Right ventricle myocardium inferior (tissue), 1 donor: ENCODE measurements at places on chromosomes 6 and 20. TPM values are rescaled to one million over a fixed set of nuclear protein-coding genes. Genes with fewer than 3 reads are reported as not detected.

DNA sequence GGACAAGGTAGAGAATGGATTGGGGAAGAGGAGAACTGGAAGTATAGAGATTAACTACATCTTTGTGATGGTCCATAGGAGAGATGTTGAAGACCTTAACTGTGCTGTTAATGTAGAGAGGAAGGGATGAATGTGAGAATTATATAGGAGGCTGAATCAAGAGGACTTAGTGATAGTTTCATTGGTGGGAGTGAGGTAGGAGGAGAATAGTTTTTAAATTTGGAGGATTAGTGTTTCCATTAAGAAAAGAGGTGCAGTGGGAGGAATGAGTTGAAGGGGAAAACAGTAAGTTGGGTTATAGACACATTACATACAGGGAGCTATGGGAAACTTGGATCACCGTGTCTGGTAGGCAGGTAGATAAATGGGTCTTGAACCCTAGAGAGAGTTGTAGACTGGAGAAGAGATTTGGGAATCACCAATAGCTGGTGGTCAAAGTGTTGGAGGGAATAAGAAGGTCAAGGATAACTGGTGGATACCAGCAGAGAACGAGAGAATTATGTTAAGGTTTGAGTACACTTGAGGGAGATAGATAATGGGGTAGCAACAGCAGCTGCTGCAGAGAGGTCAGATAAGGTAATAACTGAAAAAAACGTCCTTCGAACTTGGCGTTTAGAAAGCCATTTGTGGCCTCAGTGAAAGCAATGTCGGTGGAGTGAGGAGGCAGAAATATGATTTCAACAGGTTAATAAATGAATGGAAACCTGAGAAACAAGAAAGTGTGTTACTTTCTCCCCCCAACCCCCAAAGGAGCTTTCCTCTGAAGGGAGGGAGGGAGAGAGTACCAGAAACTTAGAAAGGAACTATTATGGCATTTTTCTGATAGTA, 3.1 kb downstream of the C6orf89 start:
- no peak for DNase-seq

GRCh38 chr20:40154514-40154913, 534.5 kb downstream of the MAFB start:
- no peak for DNase-seq

- DNase-seq, result peak; percentile 44
These were observed 7.9 kb downstream of the PTK6 start for GRCh38 chr20:63529180-63529860.

GRCh38 chr6:46949632-46950280, 28.0 kb upstream of the ADGRF5 start:
- DNase-seq, result peak; percentile 75

- no peak for DNase-seq
These were observed 346.3 kb upstream of the SULF2 start for GRCh38 chr20:48131581-48131980.

DNA sequence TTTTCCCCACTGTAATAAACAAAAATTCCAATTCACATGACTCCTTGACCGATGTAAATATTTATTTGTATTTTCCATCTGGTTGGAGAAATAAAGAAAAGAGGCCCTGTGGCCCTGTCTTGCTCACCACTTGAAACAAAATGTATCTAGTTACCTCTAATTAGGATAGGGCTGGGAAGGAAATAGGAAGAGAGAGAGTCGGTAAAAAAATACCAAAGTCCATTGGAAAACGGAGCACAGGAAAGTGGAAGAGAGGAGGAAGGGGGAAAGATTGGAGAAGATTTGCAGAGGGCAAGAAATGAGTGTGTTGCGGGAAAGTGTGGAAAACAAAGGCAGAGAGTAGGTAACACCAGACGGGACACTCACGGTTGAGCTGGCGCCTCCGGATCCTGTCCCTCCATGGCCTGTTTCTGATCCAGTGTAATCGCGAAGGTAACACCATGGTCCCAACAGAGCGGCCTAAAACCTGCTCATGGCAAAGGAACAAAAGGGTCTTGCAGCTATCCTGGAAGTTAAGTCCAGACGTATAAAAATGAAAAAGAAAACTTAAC, 105.8 kb upstream of the RIPOR2 start:
- no peak for DNase-seq

DNA sequence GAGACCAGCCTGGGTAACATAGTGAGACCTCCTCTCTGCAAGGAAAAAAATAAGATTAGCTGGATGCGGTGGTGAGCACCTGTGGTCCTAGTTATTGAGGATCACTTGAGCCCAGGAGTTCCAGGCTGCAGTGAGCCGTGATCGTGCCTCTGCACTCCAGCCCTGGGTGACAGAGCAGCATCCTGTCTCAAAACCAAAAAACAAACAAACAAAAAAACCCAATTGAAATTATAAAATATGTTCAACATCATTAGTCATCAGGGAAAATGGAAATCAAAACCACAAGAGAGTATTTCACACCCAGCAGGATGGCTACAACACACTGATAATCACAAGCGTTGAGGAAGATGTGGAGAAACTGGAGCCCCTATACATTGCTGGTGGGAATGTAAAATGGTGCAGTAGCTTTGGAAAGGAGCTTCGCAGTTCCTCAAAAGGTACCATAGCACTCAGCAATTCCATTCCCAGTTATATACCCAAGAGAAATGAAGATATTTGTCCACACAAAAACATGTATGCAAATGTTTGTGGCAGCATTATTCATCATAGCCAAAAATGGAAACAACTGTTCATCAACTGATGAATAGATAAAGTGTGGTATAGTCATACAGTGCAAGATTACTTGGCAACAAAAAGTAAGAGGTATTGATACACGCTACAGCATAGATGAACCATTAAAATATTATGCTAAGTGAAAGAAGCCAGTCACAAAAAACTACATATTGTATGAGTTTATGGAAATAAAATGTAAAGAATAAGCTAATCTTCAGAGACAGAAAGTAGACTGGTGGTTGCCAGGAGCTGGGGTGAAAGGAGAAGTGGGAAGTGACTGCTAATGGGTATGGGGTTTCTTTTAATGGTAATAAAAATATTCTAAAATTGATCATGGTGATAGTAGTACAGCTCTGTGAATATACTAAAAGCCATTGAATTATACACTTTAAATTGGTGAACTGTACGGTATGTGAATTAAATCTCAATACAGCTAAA, 38.7 kb upstream of the RIPOR2 start:
- no peak for DNase-seq

DNA sequence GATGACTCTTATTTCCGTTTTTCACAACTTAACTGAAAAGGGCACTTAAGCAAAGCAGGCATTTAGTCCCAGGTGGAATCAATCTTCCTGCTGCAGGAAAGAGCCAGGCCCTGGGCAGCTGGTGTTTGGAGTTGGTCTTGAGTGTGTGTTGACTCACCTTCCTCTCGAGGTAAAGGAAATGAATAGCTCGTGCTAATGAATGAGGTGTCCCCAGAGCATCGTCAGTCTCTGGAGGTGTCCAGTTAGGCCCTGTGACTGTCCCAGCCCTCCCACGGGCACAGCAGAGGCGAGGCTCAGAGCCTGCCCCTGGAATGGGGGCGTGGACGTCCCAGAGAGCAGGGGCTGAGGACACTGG, 277.7 kb downstream of the NRN1 start:
- DNase-seq, result no peak

DNA sequence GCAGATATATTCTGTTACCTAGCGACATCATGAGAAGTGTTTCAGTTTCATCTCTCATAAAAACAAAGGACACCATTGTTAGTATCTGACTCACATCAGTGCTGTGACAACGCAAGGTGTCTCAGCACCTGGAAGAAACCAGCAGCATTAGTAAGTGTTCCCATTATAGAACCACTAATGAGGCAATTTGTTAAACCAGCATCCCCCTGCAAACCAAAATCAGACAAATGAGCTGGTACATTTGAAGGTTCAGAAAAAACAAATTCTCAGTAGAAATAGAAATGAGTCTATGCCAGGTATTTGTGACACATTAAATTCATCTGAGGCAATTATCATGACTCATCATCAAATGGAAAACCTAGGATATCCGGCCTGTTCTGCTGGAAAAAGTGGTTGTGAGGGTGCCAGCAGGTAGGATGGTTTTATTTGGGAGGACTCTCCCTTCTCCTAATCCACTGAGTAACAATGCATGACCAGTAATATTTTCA, 151.7 kb downstream of the TMEM200A start:
- DNase-seq, result no peak

DNA sequence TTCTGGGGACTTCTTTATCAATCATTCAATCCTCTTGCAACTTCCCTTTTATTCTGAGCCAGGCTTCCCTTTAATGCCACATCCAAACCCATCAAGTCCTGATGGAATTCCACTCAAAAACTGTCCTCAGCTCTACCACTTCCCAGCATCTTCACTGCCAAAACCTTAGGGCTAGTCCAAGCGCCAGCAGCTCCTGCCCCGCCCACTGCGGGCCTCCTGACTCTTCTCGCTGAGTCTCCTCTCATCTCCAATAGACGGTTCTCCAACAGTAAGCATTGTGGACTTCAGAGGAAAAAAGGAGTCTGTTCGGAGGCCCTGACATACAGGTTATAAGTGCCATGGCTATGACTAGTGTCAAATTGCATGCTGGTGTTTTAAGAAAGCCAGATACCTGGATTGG, 38.7 kb upstream of the CNKSR3 start:
- DNase-seq, result no peak

- DNase-seq, result no peak
These were observed 372.7 kb downstream of the ADGRB3 start for GRCh38 chr6:69007781-69008180.

GRCh38 chr20:47691625-47692024, 93.7 kb downstream of the SULF2 start:
- DNase-seq, result no peak

DNA sequence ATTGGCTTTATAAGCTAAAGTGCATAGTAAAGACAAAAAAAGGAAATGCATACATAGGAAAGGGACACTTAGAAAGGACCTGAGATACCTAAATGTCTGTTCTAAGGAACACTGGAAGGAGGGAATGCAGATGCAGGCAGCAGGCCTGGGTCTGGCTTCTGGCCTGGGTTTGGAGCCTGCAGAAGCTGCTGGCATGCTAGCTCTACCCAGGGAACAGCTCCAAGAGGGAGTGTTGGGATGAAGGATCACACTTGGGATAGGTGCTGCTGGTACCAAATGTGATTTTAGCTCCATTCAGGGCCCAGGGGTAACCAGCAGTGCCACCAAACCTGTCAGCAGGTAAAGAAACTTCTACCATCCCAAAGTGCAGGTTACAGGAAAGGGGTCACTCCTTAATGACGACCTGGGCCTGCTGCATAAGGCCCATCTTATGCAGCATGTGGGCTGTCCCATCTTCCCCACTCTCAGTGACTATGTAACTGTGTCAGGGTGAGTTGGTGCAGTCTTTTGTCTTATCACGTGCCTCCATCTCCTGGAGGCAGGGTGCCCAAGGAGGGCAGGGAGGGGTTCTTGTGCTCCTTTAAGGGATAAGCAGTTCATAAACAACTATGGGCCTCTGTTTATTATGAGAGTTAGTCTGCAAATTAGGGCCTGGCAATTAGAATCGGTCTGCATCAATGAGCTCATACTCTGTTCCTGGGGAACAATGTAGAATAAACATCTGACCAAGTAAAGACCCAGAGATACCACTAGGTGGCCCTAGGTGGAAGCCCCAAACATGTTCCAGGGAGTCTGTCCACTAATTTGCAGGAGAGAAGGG, 26.9 kb downstream of the DDX27 start:
- DNase-seq, result no peak

- DNase-seq, result no peak
These were observed 38.1 kb downstream of the CDS2 start for GRCh38 chr20:5164645-5165625.

Gene TCF21
- 5.2 TPM for total RNA-seq

Gene FOXF2
- 0.24 TPM for total RNA-seq

Gene PPIL6
- 4.5 TPM for total RNA-seq
